Breast epithelium (tissue), 4 donors: ENCODE measurements at places on chromosomes 6 and 20. TPM values are rescaled to one million over a fixed set of nuclear protein-coding genes. Genes with fewer than 3 reads are reported as not detected.

The TAGAP gene
- 2.9 TPM for total RNA-seq

DNA sequence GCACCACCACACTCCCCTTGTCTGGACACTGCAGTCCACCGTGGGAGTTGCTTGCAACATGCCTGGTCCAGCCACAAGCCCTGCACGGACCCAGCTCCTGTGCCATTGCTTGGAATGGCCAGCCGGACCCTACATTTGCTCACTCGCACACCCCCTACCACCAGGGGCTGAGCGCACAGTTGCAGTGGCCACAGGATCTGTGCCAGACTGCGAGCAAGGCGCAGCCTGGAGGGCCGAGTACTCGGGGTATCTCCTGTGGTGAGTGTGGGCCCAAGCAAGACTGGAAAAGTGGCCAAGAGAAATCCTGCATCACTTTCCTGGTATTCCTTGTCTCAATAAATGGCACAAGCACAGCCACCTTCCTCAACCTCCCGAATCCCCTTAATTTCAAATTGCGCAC, 85.4 kb upstream of the SAMD5 start:
- H3K36me3 ChIP-seq, result no peaks in the 10 kb centered on the region
- DNase-seq, result no peak
- H3K27ac ChIP-seq, result no peak overlapping the region
- no peaks in the 10 kb centered on the region for H3K4me1 ChIP-seq

- H3K27me3 ChIP-seq, result no peaks in the 10 kb centered on the region
- H3K4me3 ChIP-seq, result no peak overlapping the region
- DNase-seq, result no peak
- H3K27ac ChIP-seq, result no peak overlapping the region
- H3K4me1 ChIP-seq, result no peaks in the 10 kb centered on the region
- H3K36me3 ChIP-seq, result no peaks in the 10 kb centered on the region
Observed at GRCh38 chr20:57444394-57445048, 53.3 kb downstream of the RBM38 start.

- H3K4me1 ChIP-seq, result no peaks in the 10 kb centered on the region
- no peaks in the 10 kb centered on the region for H3K36me3 ChIP-seq
- H3K27me3 ChIP-seq, result no peaks in the 10 kb centered on the region
- H3K4me3 ChIP-seq, result no peak overlapping the region
- no peak overlapping the region for H3K27ac ChIP-seq
Observed at GRCh38 chr6:105113422-105113821, 66.4 kb downstream of the POPDC3 start.

GRCh38 chr6:98136333-98136732, 698.0 kb upstream of the POU3F2 start:
- H3K36me3 ChIP-seq, result no peaks in the 10 kb centered on the region
- no peaks in the 10 kb centered on the region for H3K27me3 ChIP-seq
- DNase-seq, result no peak
- H3K27ac ChIP-seq, result no peak overlapping the region
- H3K4me1 ChIP-seq, result no peaks in the 10 kb centered on the region
- H3K4me3 ChIP-seq, result no peak overlapping the region

- H3K27ac ChIP-seq, result no peak overlapping the region
- H3K27me3 ChIP-seq, result no peaks in the 10 kb centered on the region
- no peaks in the 10 kb centered on the region for H3K36me3 ChIP-seq
- H3K4me3 ChIP-seq, result no peak overlapping the region
Observed at GRCh38 chr6:71123051-71123450, 165.6 kb upstream of the OGFRL1 start.

DNA sequence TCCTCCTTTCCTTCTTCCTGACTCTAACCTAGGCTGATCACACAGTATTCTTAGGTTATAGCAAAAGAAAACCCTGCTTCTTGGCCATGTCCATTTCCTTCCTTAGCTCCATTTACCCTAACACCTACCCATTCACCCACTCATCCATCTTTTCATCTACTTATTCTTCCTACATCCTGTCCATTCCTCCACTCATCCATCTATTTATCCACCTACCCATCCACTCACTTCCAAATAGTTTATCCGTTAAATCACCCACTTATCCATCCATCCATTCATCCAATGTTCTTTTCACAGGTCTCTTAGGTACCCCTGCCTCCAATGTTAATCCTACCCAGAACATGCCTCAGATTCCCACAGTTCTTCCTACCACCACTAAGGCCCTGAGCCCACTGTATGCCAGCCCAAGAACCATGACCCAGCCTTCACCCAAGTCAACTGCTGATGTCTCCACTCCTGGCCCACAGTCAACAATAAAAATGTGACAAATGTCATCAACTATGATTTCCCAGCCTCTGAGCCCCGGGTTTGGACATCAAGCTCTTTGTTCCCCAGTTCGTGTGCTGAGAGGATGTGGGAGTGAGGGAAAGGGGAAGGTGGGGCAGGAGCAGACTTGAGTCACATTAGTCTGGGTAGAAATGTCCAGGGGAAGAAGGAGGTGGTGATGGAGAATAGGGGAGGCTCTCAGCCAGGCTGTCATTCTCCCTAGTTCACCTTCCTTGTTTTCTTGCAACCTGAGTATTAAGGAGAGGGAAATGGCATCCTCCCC, 24.4 kb downstream of the TREML4 start:
- H3K27me3 ChIP-seq, result no peaks in the 10 kb centered on the region
- no peak overlapping the region for H3K27ac ChIP-seq
- no peaks in the 10 kb centered on the region for H3K4me1 ChIP-seq
- no peak for DNase-seq

DNA sequence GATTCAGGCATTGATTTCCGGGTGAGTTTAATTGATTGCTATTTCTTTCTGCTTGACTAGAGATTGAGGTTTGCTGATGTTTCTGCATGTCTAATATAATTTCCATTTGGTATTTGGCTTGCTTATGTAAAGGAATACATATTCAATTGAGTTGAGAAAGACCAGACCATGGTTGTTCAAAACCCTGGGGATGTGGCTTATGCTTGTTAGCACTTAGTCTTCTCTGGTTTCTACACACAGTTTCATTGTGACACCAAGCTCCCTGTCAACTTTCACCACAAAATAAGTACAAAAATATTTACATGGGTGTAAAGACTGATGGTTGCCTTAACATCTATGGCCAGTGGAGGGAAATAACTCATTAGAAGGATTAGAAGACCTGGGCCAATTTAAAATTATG, 209.6 kb downstream of the CDH26 start:
- no peaks in the 10 kb centered on the region for H3K36me3 ChIP-seq
- no peak overlapping the region for H3K4me3 ChIP-seq
- H3K27ac ChIP-seq, result no peak overlapping the region
- no peak for DNase-seq
- H3K27me3 ChIP-seq, result no peaks in the 10 kb centered on the region

- no peaks in the 10 kb centered on the region for H3K27me3 ChIP-seq
- H3K4me1 ChIP-seq, result no peaks in the 10 kb centered on the region
- no peak overlapping the region for H3K4me3 ChIP-seq
Observed at GRCh38 chr6:100194535-100194934, 200.5 kb upstream of the MCHR2 start.

DNA sequence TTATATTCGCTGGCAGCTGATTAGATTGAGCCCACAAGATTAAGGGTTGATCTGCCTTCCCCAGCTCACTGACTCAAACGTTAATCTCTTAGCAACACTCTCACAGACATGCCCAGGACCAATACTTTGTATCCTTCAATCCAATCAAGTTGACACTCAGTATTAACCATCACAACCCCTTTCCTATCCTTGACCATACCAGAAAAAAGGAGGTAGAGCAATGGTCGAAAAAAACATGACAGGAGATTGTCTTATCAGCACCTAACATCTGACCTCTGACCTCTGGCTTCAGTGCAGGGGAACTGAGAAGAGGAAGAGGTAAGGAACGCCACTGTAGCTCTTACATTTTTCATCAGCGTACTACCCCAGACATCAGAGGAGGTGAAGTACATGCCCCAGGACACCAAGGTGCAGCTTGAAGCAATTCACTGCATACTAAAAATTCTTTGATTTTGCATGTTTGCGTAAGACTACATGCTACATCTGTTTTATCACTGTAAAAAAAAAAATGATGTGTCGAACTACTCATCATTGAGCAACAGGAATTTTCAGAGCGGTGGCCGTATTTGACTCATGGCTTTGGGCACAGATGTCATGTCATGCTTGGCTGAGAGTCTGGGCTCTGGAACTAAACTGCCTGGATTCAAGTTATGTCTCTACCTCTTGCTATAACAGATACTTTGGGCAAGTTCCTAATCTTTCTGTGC, 188.0 kb upstream of the TAB2 start:
- H3K4me1 ChIP-seq, result peaks cover 10% of the 10 kb centered on the region
- H3K27me3 ChIP-seq, result no peaks in the 10 kb centered on the region
- no peak overlapping the region for H3K4me3 ChIP-seq
- H3K27ac ChIP-seq, result no peak overlapping the region
- H3K36me3 ChIP-seq, result no peaks in the 10 kb centered on the region

DNA sequence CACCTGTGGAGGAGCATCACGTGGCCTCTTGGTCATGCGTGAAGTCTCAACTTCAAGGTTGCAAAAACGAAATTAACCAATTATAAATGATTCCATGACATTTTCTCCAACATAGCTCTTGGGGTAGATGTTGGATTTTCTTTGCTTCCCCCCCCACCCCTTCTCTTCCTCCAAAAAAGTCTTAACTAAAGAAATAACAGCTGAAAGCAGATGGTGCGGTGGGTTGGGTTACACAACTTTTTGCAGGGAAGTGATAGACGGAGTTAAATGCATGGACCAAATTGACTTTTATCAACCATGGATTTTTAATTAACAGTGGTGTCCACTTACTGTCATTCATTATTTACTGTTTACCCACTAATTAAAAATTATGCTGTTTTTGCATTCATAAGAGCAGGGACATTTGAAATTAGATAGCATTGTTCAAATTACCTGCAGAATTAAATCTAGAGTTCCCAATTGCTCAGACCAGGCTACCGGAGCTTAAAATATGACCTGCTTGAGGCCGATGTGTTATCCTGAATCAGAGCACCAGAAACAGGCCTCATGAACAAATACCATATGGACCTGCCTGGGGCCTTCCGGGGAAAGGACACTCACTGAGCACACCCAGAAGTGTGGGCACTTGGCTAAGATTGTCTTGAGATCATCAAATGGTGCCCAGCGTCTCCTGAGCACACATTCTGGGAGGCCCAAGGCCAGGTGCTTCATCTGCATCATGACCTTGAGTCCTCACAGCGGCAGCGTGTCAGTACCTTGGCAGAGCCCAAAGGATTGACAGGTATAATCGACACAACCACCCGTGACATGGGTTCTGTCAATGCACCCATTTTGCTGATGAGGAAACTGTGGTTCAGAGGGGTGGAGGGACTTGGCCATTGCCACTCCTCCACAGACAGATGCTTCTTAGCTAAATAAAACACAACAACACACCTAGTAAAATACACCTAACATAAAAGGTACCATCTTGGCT, 41.5 kb downstream of the APCDD1L start:
- DNase-seq, result no peak
- H3K4me3 ChIP-seq, result no peak overlapping the region
- H3K36me3 ChIP-seq, result no peaks in the 10 kb centered on the region
- H3K4me1 ChIP-seq, result no peaks in the 10 kb centered on the region
- no peak overlapping the region for H3K27ac ChIP-seq

GRCh38 chr6:43127180-43127579, 43.9 kb upstream of the SRF start:
- H3K4me1 ChIP-seq, result peaks cover 19% of the 10 kb centered on the region
- no peaks in the 10 kb centered on the region for H3K27me3 ChIP-seq
- DNase-seq, result peak; percentile 73
- H3K36me3 ChIP-seq, result no peaks in the 10 kb centered on the region

DNA sequence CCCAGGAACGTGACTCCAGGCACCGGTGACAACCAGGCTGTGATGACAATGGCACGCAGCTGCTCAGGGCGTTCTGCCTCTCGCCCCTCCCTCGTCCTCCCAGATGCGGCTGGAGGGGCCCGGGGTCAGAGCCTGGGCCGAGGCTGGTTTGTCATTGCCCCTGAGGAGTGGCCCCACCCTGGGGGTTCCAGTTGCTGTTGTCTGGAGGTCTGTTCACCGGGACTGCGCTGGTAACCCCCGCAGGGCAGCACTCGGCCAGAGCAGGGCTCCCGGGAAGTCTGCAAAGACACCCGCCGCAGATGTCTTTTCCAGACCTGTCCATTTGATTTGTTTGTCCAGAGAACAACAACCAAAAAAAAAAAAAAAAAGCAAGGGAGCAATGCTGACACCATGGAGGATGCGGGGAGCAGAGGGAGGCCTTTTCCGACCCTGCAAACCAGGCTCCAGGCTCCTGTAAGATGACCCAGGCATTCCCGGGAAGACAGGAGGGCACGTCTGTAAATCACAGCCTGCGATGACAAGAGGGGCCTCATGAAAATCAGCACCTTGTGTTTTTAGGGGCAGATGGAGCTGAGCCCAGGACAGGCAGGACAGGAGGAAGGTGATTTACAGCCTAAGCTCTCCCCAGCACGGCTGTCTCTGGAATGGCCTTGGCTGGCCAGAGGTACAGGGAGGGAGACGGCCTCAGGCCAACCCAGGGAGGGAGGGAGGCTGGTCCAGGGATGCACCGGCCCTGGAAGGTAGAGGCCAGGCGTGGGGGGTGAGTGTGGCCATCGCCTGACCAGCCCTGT, 189.3 kb downstream of the ERMARD start:
- H3K36me3 ChIP-seq, result no peaks in the 10 kb centered on the region
- H3K27ac ChIP-seq, result no peak overlapping the region

DNA sequence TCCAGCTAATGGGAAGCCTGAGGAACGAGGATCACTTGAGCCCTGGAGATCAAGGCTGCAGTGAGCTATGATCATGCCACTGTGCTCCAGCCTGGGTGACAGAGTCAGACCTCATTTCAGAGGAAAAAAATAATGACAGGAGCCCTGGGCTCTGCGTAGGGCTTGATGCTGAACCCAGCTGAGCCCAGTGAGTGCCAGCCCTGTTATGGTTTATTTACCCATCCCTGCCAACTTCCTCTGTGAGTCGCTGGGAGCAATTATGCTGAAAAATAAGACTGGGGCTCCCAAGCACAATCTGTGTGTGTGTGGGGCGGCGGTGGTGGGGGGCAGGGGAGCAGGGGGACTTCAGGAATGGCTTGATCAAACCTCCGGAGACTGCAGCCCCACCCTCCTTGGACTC, 75.9 kb upstream of the PMEPA1 start:
- no peak overlapping the region for H3K4me3 ChIP-seq
- H3K27ac ChIP-seq, result no peak overlapping the region
- DNase-seq, result no peak
- no peaks in the 10 kb centered on the region for H3K4me1 ChIP-seq
- H3K27me3 ChIP-seq, result no peaks in the 10 kb centered on the region

DNA sequence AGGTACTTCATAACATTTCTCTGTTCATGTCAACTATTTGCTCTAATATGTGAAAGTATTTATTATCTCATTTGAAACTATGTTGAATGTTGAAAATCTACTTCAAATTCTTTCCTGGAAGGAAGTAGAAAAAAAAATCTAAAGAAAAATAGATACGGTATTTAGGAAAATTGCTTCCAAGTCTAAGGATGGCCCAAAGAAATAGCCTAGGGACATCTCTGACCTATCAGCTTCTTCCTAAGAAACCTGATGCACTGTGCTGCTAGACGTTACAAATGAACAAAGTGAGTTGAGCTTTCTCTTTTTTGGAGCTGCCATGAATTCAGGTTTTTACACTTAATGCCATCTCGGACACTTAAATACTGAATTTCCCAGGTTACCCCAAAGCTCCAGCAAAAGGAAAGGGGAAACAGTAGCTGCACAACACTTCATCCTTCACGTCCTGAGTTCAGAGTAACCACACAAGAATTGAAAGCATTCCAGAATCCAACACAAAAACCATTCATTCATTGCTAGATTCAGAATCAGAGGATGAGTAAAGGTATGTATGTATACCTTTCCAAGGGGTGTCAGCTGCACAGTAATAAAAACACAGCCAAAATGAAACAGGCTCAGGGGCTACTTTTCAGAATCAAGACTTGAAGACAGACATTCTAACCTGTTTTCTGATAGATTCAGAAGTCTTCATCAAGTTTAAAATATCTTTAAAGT, 7.9 kb downstream of the RMND1 start:
- DNase-seq, result no peak
- H3K4me3 ChIP-seq, result no peak overlapping the region
- H3K27me3 ChIP-seq, result no peaks in the 10 kb centered on the region
- no peaks in the 10 kb centered on the region for H3K36me3 ChIP-seq
- H3K27ac ChIP-seq, result no peak overlapping the region
